Upper lobe of right lung (tissue), 1 donor: ENCODE measurements at places on chromosomes 4 and X. TPM values are rescaled to one million over a fixed set of nuclear protein-coding genes. Genes with fewer than 3 reads are reported as not detected.

DNA sequence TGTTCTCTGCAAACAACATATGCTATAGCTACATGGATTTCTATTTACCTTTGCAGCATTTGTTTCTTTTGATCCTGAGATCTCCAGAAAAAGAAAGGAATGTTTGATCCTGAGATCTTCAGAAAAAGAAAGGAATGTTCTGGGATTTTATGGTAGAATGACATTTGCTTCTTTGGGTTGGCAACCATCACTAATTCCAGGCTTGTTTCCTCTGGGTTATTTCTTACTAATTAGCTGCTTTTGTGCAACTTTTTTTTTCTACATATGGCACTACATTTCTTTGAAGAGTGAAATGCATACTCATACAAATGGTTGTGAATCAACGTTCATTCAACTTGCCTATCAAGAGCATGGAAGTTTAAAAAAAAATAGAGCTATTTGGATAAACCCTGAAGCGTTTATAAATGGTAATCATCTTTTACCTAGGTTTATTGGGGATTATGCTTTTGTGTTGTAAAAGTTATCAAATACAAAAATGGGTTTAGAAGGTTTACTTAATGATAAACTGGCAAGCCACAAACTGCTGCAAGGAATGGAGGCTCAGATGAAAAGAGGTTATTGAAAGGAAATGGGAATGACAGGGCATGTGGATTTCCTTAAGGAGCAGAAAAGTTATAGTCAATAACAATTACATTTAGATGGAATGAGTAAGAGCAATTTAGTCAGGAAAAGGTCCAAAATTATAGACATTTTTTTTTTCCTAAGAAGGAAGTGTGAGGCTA lies 95.6 kb upstream of the PCDH18 start:
- no peak for DNase-seq
- no peaks in the 10 kb centered on the region for H3K4me1 ChIP-seq
- H3K4me3 ChIP-seq, result no peak overlapping the region
- H3K36me3 ChIP-seq, result no peaks in the 10 kb centered on the region

DNA sequence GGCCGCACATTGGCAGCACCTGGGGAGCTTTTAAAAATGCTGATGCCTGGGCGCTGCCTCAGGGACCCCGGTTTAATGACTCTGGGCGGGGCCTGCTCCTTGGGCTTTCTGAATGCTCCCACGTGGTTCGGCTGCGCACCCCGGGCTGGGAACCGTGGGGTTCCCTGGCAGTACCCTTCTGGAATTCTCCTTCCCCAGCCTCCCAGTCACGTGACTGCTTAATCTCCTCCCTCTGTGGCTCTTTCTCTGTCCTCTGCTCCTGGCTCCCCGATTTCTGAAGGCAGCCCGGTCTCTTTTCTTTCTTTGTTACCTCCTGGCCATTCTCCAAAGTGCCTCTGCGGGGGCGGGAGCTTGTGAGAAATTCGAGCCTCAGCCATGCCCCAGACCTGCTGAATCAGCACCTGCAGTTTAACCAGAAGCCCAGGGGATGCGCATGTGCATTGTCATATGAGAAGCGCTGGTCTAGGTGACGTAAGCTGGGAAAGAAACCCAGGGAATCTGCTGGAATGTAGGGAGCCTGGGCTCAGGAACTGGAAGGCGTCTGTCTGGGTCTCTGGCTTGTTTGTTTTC lies 16.6 kb downstream of the CLCN4 start:
- H3K27me3 ChIP-seq, result no peaks in the 10 kb centered on the region
- no peak overlapping the region for H3K4me3 ChIP-seq

The EOLA2 gene
- total RNA-seq, result 26.3 TPM

GRCh38 chr4:80231180-80231579 lies 33.9 kb downstream of the PRDM8 start:
- DNase-seq, result no peak
- no peaks in the 10 kb centered on the region for H3K36me3 ChIP-seq
- H3K4me1 ChIP-seq, result no peaks in the 10 kb centered on the region
- no peak overlapping the region for H3K4me3 ChIP-seq
- no peak overlapping the region for H3K27ac ChIP-seq

The SASH3 gene
- total RNA-seq, result 41.2 TPM

GRCh38 chrX:13495232-13495631 lies 74.2 kb upstream of the EGFL6 start:
- H3K4me1 ChIP-seq, result no peaks in the 10 kb centered on the region
- no peaks in the 10 kb centered on the region for H3K27me3 ChIP-seq
- H3K4me3 ChIP-seq, result no peak overlapping the region
- DNase-seq, result no peak
- no peaks in the 10 kb centered on the region for H3K36me3 ChIP-seq

- no peak for DNase-seq
- no peak overlapping the region for H3K4me3 ChIP-seq
- H3K27me3 ChIP-seq, result no peaks in the 10 kb centered on the region
Measured at GRCh38 chrX:109684136-109684535, 48.9 kb downstream of the ACSL4 start.

DNA sequence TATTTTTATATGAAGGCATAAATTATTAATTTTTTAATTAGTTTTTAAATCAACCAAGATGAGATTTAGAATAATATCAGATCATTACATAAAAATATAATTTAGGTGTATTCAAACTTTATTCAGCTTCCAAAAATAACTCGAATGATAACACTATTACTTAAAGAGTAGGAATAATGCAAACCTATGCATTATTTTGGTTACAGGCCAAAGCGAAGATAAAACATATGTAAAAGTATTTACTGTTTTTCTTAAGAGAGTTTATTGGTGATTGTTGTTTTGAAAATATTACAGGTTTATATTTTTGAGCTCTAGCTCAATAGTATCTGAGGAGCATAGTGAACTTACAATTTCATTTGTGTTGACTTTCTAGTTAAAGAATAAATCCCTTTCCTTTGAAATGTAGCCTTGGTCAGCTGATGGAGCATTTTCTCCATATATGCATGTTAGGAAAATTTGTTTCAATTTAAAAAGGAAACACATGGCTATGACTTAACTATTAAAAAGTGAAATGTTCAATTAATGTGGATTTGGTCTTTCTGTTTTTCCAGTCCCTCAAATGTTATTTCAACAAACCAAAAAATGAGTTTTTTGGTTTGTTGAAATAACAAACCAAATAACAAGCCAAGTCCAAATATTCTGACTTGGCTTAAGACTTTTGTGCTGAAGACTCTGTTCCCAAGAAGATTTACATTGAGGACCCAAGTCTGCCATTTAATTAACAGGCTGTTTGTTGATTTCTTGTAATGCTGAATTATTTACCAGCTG lies 346.9 kb downstream of the ARHGAP24 start:
- H3K36me3 ChIP-seq, result no peaks in the 10 kb centered on the region
- H3K4me3 ChIP-seq, result no peak overlapping the region
- DNase-seq, result no peak
- no peaks in the 10 kb centered on the region for H3K27me3 ChIP-seq

DNA sequence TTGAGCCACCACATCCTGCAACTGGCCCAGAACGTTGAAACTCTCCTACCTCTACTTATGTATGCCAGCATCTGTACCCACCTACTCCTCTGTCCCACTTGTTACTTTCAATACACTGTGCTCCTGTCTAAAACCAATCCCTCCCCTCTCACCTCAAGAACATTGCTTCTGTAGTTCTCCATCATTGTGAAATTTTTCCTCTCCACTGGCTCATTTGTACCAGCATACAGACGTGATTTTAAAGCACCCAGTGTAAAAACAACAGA lies 25.5 kb upstream of the USO1 start:
- H3K36me3 ChIP-seq, result no peaks in the 10 kb centered on the region
- no peak for DNase-seq
- no peak overlapping the region for H3K4me3 ChIP-seq

GRCh38 chr4:1756893-1757779 lies 35.8 kb downstream of the TACC3 start:
- peaks cover 19% of the 10 kb centered on the region for H3K4me1 ChIP-seq
- no peak overlapping the region for H3K4me3 ChIP-seq
- H3K27me3 ChIP-seq, result no peaks in the 10 kb centered on the region

- H3K36me3 ChIP-seq, result no peaks in the 10 kb centered on the region
- no peaks in the 10 kb centered on the region for H3K4me1 ChIP-seq
- H3K27me3 ChIP-seq, result no peaks in the 10 kb centered on the region
- DNase-seq, result no peak
- no peak overlapping the region for H3K27ac ChIP-seq
Measured at GRCh38 chrX:121146059-121146628, 98.7 kb downstream of the GLUD2 start.

- no peak for DNase-seq
- H3K27ac ChIP-seq, result peak overlapping the region; percentile 49
- peak overlapping the region; percentile 9 for H3K4me3 ChIP-seq
- no peaks in the 10 kb centered on the region for H3K36me3 ChIP-seq
Measured at GRCh38 chr4:113958766-113959538, 20.5 kb downstream of the ARSJ start.

The MSX1 gene
- total RNA-seq, result 2.5 TPM

The NOX1 gene
- not detected for total RNA-seq

DNA sequence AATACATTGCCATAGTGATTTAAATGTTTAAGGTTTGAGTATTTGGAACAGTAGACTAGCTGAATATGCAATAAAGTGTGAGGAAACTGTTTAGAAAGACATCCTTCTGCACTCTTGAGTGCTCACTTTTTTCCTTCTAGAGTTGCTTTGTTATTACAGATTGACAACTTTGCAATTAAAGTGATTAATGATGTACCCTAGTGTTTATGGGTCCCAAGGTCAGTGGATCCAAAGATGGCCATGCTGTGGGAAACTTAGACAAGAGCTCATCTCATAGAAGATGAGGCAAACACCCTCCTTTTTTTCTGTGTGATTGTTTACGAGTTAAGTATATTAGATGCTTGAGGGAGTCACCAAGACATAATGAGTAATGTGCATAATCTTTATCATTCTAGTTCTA lies 118.8 kb downstream of the PDLIM5 start:
- no peaks in the 10 kb centered on the region for H3K27me3 ChIP-seq
- H3K4me3 ChIP-seq, result no peak overlapping the region
- DNase-seq, result no peak
- no peak overlapping the region for H3K27ac ChIP-seq
- H3K4me1 ChIP-seq, result peaks cover 12% of the 10 kb centered on the region

The NLRP2B gene
- not detected for total RNA-seq

GRCh38 chr4:68218044-68218443 lies 27.4 kb downstream of the TMPRSS11B start:
- H3K4me1 ChIP-seq, result no peaks in the 10 kb centered on the region
- no peak for DNase-seq
- no peak overlapping the region for H3K27ac ChIP-seq
- H3K4me3 ChIP-seq, result no peak overlapping the region

DNA sequence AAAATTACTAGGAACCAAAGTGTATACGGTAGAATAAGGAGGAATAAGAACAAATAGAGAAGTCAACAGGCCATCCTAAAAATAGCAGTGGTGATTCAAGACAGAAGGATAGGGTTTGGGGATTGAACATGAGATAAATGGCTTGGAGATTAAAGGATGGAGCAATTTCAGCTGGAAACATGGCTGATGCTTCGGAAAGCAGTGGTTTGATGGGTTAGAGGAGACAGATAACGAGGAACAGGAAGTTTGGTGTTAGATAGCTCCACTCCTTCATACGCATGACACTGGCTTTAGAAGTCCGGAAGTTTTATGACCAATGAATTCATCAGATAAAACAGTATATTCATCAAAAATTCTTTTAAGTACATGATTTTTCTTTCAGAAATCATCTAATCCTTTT lies 70.8 kb upstream of the GALNTL6 start:
- H3K27me3 ChIP-seq, result no peaks in the 10 kb centered on the region
- H3K27ac ChIP-seq, result no peak overlapping the region
- no peak overlapping the region for H3K4me3 ChIP-seq
- H3K4me1 ChIP-seq, result no peaks in the 10 kb centered on the region
- H3K36me3 ChIP-seq, result no peaks in the 10 kb centered on the region
- DNase-seq, result no peak

DNA sequence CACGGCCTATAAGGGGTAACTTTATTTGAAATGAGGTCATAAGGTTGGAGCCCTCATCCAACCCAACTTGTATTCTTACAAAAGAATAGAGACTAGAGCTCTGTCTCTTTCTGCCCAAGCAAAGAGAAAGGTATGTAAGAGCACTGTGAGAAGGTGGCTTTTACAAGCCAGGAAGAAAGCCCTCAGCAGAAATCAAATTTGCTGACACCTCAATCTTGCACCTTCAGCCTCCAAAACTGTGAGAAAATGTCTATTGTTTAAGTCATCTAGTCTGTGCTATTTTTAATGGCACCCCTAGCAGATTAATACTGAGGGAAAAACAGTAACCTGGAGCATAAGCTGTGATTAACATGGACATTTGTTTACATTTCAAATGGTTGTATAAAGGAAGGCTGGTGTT lies 860.7 kb downstream of the PCDH7 start:
- no peak overlapping the region for H3K27ac ChIP-seq
- no peaks in the 10 kb centered on the region for H3K36me3 ChIP-seq
- no peaks in the 10 kb centered on the region for H3K27me3 ChIP-seq
- no peaks in the 10 kb centered on the region for H3K4me1 ChIP-seq
- DNase-seq, result no peak

DNA sequence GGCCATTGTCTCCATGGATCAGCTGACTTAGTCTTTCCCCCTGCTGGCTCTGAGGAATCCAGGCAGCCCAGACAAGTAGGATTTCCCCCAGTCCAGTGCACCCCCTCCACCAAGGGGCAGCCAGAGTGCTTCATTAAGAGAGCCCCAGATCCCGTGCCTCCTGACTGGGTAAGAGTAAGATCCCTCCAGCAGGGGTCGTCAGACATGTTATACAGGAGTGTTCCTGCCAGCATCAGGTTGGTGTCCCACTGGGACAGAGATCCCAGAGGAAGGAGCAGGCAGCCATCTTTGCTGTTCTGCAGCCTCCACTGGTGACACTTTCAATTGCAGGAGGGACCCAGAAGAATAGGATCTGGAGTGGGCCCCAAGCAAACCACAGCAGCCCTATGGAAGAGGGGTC lies 29.0 kb upstream of the INPP4B start:
- no peak for DNase-seq
- H3K4me3 ChIP-seq, result no peak overlapping the region
- no peaks in the 10 kb centered on the region for H3K4me1 ChIP-seq
- H3K27ac ChIP-seq, result no peak overlapping the region
- no peaks in the 10 kb centered on the region for H3K36me3 ChIP-seq
- no peaks in the 10 kb centered on the region for H3K27me3 ChIP-seq

- no peaks in the 10 kb centered on the region for H3K27me3 ChIP-seq
- H3K4me1 ChIP-seq, result no peaks in the 10 kb centered on the region
- no peaks in the 10 kb centered on the region for H3K36me3 ChIP-seq
- no peak overlapping the region for H3K27ac ChIP-seq
- H3K4me3 ChIP-seq, result no peak overlapping the region
Measured at GRCh38 chr4:103915224-103915869, 195.6 kb upstream of the TACR3 start.

The PABPC1L2A gene
- total RNA-seq, result not detected

- H3K4me1 ChIP-seq, result no peaks in the 10 kb centered on the region
- H3K4me3 ChIP-seq, result no peak overlapping the region
- no peaks in the 10 kb centered on the region for H3K36me3 ChIP-seq
- no peak for DNase-seq
- no peaks in the 10 kb centered on the region for H3K27me3 ChIP-seq
Measured at GRCh38 chr4:113278324-113278934, 229.0 kb downstream of the ANK2 start.

GRCh38 chr4:188665491-188666457 lies 526.5 kb downstream of the TRIML1 start:
- H3K4me1 ChIP-seq, result no peaks in the 10 kb centered on the region
- H3K27me3 ChIP-seq, result no peaks in the 10 kb centered on the region
- H3K36me3 ChIP-seq, result no peaks in the 10 kb centered on the region
- H3K27ac ChIP-seq, result no peak overlapping the region
- no peak for DNase-seq

GRCh38 chr4:31674313-31674947 lies 954.3 kb downstream of the PCDH7 start:
- H3K4me1 ChIP-seq, result no peaks in the 10 kb centered on the region
- no peaks in the 10 kb centered on the region for H3K36me3 ChIP-seq
- no peak for DNase-seq
- no peaks in the 10 kb centered on the region for H3K27me3 ChIP-seq
